ENCODE measurements at places on chromosomes 1 and 21. TPM values are rescaled to one million over a fixed set of nuclear protein-coding genes. Genes with fewer than 3 reads are reported as not detected.

The RUNX3 gene
- total RNA-seq: 186 TPM

The STYXL2 gene
- not detected for total RNA-seq

The IVL gene
- total RNA-seq: not detected

The TRABD2B gene
- not detected for total RNA-seq

DNA sequence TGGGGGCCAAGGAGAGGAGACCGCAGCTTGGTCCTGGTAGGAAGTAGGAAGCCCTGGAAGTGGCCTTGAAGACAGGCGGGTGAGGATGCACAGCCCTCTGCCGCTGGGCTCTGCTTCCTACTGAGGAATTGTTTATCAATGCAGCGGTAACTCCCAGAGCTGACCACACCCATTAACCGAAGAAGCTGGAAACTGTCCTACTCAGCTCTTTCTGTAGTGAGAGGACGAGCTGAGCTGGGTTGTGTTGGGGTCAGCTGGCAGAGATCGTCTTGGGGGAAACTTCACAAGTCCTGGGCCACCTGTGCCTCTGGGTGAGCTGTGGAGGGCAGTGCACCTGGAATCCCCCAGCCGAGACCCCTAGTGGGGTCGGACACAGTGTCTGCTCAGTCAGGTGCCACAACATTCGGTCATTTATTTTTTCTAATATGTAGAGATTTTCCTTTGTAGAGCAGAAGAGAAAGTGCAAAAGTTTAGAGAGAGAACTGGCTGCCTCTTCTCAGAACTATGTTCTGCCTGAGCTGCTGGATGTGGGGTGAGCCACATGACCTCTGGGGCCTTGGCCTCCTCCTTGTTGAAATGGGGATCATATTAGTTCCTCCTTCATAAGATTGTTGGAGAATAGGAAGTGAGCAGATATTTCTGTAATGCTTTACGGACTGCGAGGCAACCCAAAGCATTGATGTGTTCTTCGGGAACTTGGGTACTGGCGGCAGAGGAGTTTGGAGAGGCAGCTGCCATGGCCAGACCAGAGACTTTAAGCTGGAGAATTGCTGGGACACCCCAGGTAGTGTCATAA is 3.6 kb downstream of the NECAP2 start:
- DNase-seq: no peak

DNA sequence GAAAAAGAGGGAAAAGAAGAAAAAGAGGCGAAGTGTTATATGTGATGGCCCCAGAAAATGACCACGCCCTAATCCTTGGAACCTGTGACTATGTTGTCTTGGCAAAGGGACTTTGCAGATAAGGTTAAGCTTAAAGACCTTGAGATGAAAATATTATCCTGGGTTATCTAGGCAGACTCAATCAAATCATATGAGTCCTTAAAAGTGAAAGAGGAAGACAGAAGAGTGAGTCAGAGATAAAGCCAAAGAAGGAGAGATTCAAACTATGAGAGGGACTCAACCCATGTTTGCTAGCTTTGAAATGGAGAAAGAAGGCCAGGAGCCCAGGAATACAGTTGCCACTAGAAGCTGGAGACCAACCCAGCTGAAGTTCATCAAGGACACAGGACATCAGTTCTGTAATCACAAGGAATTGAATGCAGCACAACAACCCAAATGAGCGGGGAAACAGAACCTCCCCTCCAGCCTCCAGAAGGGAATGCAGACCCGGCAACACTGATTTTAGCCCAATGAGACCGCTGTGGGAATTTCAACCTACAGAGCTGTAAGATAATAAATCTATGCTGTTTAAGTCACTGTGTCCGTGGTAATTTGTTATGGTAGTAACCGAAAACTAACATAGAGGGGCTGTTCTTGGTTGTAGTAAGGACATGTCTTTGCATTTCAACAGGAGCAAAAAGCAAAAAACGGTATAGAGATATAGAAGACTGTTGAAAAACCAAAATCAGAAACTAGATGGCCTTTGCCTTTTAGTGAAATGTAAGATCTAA is 4.2 kb upstream of the RGS8 start:
- DNase-seq: no peak

- DNase-seq: no peak
These were observed at the start of gene TBX15 for GRCh38 chr1:118988186-118989005. TSS of gene TBX15 (minus strand) at chr1:118988343. CDS start at chr1:118987795, 548 bp downstream.

- no peak for DNase-seq
These were observed 198.2 kb downstream of the LRRC7 start for GRCh38 chr1:69765951-69766350.

GRCh38 chr1:74712881-74713280 is 20.0 kb downstream of the CRYZ start:
- DNase-seq: no peak
